ENCODE measurements at places on chromosomes 6 and 20.

DNA sequence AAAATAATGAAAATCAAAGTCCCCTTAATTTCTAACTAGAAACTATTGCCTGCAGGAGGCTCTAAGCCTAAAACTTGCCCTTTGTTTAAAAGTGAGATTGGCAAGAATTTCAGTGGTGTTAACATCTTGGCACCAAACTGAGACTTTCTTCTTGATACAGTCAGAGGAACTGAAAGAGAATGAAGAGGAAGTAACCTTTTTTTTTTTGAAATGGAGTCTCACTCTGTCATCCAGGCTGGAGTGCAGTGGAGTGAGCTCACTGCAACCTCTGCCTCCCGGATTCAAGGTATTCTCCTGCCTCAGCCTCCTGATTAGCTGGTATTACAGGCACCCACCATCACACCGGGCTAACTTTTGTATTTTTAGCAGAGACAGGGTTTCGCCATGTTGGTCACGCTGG is 3.6 kb downstream of the DOP1A start:
- no peak for DNase-seq

DNA sequence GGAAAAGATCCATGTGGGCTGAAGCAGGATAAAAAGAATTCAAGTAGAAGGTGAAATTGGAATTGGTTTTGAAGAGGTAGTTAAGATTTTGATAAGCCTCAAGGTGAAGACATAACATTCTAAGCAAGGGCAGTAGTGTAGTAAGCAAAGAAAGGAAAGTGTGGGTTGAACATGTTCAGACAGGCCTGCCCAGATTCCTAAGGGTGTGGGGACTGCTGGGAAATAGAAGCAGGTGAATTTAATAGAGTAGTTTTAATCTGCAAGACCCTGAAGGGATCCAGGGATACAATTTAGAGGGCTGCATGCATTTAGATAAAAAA is 19.1 kb downstream of the TAB2 start:
- no peak for DNase-seq

GRCh38 chr20:55009066-55009465 is 533.7 kb downstream of the DOK5 start:
- no peak for DNase-seq

DNA sequence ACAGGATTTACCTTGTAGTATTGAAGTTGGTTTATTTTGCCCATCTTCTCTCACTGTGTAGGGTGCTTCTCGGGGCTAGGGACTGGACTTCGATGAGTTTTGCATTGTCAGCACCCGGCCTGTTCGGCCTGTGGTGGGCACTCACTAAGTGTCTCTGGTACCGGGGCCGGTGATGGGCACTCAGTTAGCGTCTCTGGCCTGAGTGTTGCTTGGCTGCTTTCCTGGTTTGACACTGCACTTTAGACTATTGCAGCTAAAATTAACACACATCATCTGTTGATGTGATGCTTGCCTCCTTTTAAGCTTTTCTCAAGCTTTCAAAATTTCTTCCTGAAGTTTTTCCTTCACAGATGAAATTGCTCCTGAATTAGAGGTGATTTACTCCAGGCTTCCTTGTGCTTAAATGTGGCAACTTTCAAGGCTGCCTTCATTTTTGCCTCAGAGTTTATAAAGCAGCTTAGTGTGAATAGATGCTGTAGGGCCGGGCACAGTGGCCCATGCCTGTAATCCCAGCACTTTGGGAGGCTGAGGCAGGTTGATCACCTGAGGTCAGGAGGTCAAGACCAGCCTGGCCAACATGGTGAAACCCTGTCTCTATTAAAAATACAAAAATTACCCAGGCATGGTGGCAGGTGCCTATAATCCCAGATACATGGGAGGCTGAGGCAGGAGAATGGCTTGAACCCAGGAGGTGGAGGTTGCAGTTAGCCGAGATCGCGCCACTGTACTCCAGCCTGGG is 41.7 kb upstream of the TULP4 start:
- DNase-seq, result peak; percentile 23

GRCh38 chr6:22152841-22153240 is 144.0 kb downstream of the PRL start:
- no peak for DNase-seq
